ENCODE measurements at places on chromosomes 6 and 20.

DNA sequence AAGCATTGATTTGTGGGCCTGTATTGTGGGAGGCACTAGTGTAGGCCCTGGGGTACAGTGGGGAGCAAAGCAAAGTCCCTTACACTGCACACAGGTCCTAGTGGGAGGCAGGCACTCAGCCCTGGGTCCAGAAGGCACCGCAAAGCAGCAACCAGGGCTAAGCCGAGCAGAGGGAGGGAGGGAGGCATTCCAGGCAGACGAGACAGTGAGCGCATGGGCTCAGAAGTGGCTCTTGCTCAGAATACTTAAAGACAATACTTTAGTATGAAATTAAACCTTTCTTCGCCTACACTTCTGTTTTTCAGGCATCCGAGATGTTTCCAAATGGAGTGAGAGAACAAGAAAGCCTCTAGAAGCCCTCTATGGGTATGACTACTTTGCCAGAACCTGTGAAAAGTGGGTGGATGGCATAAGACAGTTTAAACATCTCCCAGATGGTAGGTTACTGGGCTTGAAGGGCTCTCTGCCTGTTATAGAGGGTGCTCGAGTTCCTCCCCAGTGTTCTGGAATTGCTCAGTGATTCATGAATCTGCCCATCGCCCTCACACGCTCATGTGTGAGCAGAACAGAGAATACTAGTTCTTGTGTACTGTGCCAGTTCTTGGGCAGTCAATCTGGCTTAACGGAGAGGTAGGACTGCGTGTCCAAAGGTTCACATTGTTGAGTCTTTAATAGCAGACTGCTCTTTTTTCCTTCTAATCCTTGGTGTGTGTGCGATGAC lies 18.7 kb downstream of the BPHL start:
- no peak for DNase-seq

GRCh38 chr20:41639630-41640029 lies 21.5 kb upstream of the CHD6 start:
- DNase-seq: no peak

DNA sequence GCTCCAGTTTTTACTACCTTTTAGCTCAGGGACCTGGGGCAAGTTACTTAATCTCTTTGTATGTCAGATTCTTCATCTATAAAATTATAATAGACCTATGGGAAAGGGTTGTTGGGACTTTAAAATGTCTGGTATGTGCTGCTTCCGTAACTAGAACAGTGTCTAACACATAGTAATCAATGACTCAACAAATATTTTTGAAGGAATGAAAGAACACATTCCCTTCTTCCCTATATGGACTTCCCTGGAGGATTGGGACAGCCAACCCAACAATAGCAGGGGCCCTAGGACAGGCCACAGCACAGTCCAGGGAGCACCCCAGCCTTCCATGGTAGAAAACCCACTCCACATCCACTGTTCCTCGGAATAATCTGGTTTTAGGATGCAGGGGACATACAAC lies 50.7 kb upstream of the TPD52L1 start:
- no peak for DNase-seq

- DNase-seq: no peak
Observed at GRCh38 chr20:42714298-42715141, 475.2 kb downstream of the PTPRT start.

Measured in activated gamma-delta T cell treated with Interleukin-2 at 50 U/mL for 16 hours (primary cell).